ENCODE measurements at places on chromosomes 11 and 22.

DNA sequence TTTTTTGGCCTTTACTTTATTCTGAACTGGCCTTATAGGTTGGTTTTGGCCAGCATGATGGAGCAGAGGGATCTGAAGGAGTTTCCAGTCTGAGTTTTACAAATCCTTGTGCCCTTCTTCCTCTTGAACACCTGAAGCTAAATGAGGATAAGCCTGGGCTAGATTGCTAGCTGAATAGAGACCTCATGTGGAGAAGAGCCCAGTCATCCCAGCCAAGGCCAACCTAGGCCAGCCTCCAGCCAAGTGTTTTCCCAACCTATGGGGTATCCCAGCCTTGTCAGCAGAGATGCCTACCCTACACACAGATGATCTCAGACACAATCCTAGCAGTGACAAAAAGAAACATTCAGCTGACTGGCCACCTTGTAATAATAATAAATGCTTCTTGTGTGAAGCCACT lies 966 bp upstream of the CASP12 start:
- DNase-seq: no peak

GRCh38 chr22:41367039-41367679 lies 14.6 kb upstream of the TEF start:
- DNase-seq: no peak

DNA sequence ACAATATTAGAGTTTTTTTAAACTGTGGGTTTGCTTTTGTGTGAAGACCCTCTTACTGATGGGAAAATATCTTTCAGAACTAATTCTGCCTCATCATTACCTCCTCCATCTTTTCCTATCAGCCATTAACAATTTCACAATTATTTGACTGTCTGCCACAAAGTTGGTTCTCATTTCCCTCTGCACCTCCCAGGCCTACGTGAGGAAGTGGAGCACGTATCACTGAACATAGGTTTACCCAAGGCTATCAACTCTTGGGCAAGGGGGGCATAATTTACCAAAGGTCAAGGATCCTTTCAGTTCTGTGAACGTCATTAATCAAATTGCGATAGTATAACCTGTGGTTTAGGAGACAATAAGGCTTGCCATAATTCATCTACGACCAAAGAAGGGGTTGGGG lies 60.0 kb downstream of the LIF start:
- no peak for DNase-seq

GRCh38 chr11:271319-271715 lies 6.9 kb upstream of the NLRP6 start:
- no peak for DNase-seq

GRCh38 chr11:24903555-24903954 lies 406.7 kb downstream of the LUZP2 start:
- DNase-seq: no peak

GRCh38 chr22:40240686-40241085 lies 63.0 kb downstream of the TNRC6B start:
- no peak for DNase-seq

DNA sequence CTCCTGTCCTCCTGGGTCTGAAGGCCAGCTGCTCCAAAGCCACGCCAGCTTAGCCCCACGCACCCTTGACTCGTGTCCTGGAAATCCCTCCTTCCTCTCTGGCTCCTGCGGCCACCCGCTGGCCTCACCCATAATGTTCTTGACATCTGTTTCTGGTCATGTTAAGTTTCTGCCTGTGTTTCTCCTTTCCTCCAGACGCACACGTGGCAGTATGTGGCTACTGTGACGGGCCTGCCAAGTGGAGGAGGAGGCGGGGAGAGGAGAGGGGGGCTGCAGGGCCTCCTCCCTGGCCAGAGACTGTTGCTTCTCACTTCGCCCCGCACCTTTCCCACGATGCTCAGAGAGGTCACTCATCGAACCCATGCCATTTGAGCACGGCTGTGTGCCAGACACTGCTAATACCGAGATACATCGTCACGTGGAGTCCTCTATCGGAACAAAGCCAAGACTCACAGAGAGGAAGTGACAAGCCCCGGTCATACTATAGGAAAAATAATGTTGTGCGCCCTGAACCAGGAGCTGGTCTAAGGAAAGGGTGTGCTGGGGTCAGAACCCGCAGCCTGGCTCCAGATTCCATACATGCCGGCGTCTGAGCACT lies 11.5 kb downstream of the C1QTNF6 start:
- no peak for DNase-seq

DNA sequence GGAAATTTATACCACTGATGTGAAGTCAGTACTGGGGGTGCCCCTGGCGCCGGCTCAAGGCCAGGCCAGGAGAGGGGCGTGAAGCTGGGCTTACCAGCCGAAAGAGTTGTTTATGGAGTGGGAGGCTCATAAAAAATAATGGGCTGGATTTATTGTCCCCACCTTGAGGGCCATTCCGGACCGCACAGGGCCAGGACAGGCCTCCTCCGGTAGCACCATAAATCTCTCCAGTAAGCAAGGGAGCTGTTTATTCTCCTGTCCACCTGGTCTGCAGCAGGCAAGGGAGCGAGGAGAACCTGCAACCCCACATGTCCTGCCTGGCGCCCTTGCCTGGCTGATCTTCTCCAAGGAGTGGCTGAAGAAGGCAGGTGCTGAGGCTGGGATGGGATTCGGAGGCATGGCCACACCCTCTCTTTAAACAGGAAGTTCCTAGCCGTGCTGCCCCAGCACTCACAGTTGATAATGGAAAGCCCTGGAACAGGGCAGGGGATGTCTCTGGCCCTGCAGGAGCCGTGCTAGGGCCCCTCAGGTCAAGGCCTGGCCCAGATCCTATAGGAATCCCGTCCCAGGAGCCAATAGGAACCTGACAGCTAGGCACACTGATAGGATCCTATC lies 65.1 kb downstream of the SCUBE1 start:
- DNase-seq: no peak

DNA sequence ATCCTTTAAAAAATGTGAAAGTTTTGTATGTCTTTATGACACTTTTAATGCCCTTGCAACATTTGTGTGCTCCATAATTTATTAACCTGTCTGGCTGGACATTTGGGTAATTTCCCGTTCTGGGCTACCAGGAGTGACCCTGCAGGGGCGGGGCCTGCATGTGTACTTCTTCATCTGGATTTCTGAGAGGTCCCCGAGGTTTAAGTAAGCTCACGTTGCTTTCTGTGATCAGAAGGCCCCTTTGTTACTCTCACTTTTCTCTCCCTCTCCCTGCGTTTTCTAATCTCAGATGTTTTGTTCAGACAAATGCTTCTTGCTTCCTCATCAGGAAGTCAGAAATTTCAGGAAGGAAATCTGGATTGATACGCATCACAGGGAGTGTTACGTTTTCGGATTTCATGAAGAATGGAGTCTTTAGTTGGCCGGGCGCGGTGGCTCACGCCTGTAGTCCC lies 78.9 kb upstream of the CRYBB3 start:
- no peak for DNase-seq

DNA sequence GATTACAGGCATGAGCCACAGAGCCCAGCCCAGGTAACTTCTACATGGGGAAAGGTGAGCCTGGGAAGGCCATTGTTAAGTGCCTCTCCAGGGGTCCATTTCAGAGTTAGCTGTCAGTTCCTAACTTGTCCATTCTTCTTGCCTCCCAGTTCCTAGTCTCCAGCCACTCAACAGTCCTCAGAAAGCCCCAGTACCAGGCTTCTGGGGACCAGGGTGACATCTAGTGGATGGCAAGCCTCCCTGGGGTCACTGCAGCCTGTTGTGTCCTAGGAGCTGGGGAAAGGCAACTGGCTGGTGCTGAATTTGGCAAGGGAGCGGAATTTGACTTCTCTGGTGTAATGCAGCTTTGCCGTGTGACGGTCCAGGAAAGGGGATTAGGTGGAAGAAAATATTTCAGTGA lies 2.1 kb downstream of the LGALS12 start:
- DNase-seq: peak; percentile 80

- DNase-seq: no peak
Measured at GRCh38 chr11:113192121-113192925, 122.1 kb upstream of the TTC12 start.

DNA sequence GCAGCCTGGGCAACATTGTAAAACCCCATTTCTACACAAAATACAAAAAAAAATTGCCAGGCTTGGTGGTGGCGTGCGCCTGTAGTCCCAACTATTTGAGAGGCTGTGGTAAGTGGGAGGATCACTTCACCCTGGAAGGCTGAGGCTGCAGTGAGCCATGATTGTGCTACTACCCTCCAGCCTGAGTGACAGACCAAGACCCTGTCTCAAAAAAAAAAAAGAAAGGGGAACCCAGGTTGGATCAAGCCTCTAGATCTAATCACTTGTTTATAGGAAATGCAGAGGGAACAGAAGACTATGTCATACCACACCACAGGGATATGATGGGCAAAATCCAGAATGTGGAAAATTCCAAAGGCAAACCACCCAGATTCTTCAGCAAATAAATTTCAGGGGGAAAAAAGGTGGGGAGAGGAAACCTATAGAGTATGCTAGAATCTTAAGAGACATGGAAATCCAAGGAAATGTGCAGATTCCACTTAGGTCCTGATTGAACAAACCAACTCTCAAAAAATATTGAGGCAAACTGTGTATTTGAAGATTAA lies 16.5 kb upstream of the MALAT1 start:
- no peak for DNase-seq

- DNase-seq: no peak
Measured at GRCh38 chr11:107706531-107706930, 5.3 kb downstream of the SLN start.

DNA sequence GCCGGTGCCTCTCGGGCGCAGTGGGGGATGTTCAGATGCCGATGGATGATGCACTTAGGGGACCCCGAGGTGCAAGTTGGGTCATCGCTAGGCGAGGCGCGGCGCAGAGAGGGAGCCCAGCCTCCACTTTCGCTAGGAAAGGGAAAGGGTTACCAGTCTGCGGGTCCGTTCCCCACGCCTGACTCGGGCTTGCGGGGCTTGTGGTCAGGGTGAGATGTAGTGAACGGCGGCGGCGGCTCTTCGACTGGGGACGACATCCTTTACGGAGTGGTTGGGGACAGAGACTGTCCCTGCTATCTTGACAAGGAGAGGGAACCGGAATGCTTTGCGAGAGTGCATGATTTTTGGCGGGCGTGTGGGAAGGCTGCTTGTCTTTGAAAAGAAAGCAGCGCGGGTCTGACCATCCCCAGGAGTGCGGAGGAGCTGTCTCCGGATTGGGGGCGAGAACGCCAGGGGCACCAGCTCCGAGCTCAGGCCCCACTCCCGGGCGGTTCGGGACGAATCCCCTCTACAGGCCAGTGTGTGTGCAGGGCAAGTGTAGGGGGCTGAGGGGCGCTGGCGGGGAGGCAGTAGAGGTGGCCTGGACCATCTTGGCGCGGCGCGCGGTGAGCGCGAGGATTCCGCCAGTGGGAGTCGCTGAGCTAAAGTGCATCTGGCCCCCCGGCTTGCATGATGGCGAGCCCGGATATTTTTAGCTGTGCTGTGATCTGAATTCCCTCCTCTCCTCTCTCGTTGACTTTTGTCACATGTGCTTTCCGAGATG lies 1.1 kb downstream of the FAT3 start:
- peak; percentile 13 for DNase-seq

GRCh38 chr11:118238929-118239328 lies 13.2 kb downstream of the MPZL3 start:
- no peak for DNase-seq

- no peak for DNase-seq
Measured at GRCh38 chr22:28969401-28970168, 86.2 kb downstream of the ZNRF3 start.

- DNase-seq: no peak
Measured at GRCh38 chr11:83438438-83438837, 152.3 kb upstream of the CCDC90B start.

GRCh38 chr22:17851759-17852158 lies 77.5 kb upstream of the BID start:
- no peak for DNase-seq

GRCh38 chr11:13891911-13892310 lies 70.6 kb upstream of the SPON1 start:
- DNase-seq: no peak

- no peak for DNase-seq
Measured at GRCh38 chr11:87036756-87037449, 831 bp upstream of the TMEM135 start.

DNA sequence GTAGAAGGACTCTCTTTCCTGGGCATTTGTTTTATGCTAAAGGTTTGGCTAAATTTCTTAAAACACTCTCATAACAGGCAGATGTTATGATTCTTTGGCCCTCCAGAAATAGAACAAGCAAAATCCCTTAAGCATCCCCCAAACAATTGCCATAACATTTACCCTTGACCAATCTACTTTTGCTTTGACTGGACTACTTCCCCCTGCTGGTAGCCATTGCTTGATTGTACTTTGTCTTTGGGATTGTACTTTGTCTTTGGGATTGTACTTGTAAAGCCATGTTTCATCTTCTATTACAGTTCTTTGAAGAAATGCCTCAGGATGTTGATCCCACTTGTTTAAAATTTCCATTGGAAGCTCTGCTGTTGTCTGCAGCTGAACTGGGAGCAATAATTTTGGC lies 53.3 kb upstream of the GLYAT start:
- DNase-seq: no peak

- DNase-seq: no peak
Measured at GRCh38 chr22:29016067-29016938, 45.3 kb downstream of the C22orf31 start.

GRCh38 chr11:129578006-129578405 lies 202.4 kb downstream of the BARX2 start:
- DNase-seq: no peak

GRCh38 chr11:74347381-74347780 lies 35.9 kb upstream of the P4HA3 start:
- DNase-seq: no peak

DNA sequence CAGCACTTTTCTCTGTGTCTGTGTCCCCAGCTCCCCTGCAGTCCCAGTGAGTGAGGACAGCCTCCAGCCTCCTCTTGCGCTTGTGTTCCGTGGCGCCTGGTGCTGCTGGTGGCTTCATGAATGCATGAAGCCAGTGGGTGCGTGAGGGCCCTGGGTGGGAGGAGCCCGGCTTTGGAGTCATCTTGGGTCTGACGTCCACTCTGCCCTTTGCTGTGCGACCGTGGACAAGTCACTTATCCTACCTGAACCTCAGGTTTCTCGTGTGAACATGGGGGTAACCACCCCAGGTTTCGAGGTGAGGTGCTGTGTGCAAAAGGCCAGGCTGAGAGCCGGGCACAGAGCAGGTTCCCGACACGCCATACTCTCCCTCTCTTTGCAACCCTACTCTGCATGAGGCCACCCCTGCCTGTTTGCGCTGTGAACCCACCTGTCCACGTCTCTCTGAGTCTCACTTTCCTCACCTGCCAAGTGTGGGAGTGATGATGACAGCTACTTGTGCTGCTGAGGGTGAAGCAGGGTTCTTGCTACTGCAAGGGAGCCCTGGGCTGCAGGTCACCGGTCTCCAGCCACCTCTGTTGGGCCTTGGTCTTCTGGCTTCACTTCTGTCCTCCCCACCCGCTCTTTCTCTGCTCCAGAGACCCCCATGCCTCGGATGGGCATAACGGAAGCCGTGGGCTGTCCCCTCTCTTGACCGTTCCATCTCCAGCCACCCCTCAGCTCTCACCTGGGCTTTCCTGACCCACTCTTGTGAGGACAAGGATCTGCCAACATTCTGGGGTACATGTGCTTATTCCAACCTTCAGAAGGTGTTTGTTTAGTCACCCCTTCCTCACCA lies 537.6 kb downstream of the TBC1D22A start:
- DNase-seq: no peak

- DNase-seq: no peak
Measured at GRCh38 chr11:120024046-120024445, 113.9 kb downstream of the TRIM29 start.

- no peak for DNase-seq
Measured at GRCh38 chr11:129387434-129387833, 11.8 kb downstream of the BARX2 start.
